ENCODE measurements at places on chromosomes 1 and 21.

DNA sequence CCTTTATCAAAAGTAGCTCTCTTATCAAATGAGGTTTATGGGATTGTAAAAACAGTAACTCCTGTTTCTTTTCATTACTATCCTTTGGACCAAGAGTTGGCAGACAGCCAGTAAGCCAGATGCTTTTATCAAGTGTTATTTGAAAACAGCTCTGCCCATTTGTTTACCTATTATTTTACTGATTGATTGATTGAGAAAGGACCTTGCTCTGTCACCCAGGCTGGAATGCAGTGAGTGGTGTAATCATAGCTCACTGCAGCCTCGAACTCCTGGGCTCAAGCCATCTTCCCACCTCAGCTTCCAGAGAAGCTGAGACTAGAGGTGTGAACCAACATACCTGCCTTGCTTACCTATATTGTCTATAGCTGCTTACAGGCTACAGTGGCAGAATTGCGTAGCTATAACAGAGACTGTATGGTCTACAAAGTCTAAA lies 3.6 kb downstream of the PRKAB2 start:
- DNase-seq = no peak

GRCh38 chr1:145720556-145720877 lies 1.2 kb downstream of the CD160 start:
- DNase-seq = no peak

- DNase-seq = no peak
Observed at GRCh38 chr1:1013922-1014648, 788 bp downstream of the ISG15 start.

GRCh38 chr21:34609244-34609932 lies 5.5 kb downstream of the RCAN1 start:
- DNase-seq = no peak

GRCh38 chr1:42777852-42778251 lies 6.9 kb upstream of the TMEM269 start:
- DNase-seq = peak; percentile 2

- no peak for DNase-seq
Observed at GRCh38 chr1:160047111-160047991, 15.6 kb upstream of the PIGM start.

DNA sequence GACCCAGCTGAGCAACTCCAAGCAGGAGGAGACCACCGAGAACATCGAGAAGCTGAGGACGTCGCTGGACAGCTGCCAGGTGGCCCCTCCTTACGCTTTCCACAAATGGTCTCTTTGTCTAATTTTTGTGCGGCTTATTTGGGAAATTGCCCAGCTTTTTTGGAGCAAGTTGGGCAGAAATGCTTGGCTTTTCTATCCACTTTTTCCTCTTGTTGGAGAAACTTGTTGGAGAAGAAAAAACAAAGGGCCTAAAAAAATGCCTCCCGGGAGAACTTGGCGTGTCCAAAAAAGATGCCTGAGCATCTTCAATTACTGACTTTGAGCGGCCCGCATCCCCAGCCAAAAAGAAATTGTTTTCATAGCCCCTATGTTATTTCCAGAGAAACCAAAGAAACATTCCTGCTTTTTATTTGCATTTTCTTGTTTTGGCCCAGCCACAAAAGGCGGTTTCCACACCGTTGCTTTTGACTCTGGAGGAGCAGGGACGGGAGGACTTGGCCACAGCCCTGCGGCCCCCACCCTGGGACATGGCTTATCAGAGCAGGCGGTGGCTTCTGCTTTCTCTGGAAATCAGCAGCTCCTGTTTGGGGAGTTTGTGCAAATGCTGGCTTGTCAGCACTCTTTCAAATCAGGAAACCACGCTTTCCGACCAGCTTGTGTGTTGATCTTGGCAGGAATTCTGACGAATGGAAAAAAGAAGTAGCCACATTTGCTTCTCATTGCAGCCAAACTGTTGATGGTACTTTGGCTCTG lies 81.2 kb upstream of the EFHD2 start:
- no peak for DNase-seq

DNA sequence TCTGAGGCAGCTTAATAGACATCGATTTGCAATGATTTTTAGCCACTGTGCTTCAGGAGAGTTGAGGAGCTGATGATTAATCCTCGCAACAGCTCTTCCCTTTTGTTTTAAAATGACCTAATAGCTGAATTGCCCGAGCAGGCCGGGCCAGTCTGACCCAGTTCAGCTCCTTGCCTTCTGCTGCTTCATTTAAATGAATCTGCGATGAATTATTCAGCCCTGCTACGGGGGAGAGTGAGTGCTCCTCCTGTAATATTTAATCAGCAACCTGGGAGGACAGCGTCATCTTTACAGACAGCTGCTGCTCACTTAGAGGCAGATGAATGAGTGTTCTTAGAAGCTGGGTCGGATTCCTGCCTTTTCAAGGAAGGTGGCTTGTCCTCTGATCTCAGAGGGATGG lies 325.1 kb downstream of the CAMTA1 start:
- no peak for DNase-seq

DNA sequence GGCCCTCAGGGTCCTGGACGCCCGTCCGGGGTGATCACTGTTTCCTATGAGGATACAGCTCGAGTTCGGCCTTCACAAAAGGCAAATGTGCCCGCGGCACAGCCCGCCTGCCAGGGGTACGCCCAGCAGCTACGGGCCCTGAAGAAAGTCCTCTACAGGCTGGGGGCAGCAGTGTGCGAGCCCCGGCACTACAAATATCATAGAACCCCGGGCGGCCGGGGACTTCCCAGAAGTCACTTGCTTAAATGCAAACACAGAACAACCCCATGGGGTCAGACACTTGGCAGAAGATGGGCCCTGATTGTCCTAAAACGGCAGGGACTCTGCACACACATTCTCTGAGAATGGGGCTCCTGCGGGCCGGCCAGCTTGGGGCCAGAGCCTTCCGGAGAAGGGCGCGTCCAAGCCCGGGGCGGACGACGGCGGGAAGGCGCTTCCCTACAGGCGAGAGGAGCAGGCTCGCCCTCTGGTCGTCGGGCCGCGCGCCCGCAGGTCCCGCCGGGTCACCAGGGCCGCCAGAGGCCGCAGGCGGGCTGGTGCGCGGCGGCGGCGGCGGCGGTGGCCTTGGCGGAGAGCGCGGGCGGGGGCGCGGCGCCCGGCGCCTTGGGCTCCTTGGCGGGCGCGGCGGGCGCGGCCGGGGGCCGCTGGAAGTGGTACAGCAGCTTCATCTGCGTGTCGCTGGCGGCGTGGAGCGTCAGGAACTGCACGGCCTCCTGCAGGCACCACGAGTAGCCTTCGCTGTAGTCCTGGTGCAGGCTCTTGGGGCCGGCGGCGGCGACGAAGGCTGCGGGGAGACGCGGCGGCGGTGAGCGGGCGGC lies 888 bp downstream of the HES5 start:
- no peak for DNase-seq

GRCh38 chr1:233406994-233407631 lies 79.6 kb downstream of the MAP3K21 start:
- no peak for DNase-seq

- no peak for DNase-seq
Observed at GRCh38 chr1:222334026-222334680, 213.8 kb downstream of the HHIPL2 start.

GRCh38 chr1:15155888-15156741 lies 2.6 kb downstream of the TMEM51 start:
- DNase-seq = no peak

Data from activated T-helper 1 cell treated with anti-CD3 and anti-CD28 coated beads, Interleukin-2, amount 50 U/mL, for 16 hours (primary cell).